ENCODE measurements at places on chromosomes 7 and 10.

GRCh38 chr7:137302081-137302480, 41.5 kb downstream of the PTN start:
- no peak for DNase-seq

GRCh38 chr10:44619521-44619920, 234.6 kb upstream of the CXCL12 start:
- DNase-seq = no peak

DNA sequence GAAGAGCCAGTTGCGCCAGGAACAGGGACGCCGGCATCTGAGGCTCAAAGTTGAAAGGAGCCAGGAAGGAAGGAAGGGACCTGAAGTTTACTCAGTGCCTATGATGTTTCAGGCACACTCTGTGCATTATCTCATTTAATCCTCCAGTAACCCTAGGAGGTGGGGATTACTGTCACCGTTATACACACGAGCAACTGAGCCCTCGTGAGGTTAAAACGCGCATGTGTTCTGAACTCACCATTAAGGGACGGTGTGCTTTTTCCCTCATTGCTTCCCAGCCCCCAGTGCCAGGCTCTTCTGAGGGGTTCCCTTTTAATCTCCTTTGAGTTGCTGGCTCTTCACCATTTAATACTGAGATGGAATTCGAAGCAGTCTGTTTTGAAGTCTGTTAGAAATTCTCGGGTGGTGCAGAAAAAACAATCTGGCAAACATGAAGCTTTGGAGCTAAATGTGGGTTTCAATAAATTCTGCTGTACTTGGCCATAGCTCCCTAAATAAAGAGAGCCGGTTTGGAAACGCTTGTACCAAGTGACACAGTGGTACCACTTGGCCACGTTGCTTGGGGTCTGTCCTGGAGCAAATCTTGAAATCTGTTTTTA, 102.2 kb downstream of the TAX1BP1 start:
- DNase-seq = no peak

DNA sequence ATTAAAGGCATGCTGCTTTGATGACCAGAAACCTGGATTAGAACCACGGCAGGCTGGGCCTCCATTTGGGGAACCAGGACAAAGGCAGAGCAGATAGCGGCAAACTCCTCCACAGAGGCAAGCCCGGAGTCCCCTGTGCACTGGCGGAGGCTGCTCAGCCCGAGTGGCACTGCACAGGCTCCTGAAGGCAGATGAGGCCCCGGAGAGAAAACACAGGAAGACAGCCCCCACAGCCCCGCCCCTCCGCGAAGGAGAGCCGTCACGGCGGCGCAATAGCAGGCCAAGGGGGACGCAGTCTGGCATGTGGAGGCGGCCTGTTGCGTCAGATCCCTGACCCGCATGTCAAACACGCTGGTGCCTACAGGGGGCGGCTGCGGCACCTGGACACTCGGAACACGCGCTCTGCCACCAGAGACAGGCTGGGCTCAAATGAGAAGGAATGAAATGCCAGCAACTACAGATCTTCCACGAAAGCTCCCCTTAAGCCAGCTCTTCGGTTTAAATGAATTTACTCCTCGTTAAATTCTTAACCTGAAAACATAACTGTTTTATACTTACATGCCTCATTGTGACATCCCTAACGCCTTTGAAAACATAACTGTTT, 128.5 kb downstream of the MAD1L1 start:
- peak; percentile 31 for DNase-seq

- DNase-seq = no peak
Measured at GRCh38 chr7:91149341-91150246, 114.6 kb upstream of the FZD1 start.

DNA sequence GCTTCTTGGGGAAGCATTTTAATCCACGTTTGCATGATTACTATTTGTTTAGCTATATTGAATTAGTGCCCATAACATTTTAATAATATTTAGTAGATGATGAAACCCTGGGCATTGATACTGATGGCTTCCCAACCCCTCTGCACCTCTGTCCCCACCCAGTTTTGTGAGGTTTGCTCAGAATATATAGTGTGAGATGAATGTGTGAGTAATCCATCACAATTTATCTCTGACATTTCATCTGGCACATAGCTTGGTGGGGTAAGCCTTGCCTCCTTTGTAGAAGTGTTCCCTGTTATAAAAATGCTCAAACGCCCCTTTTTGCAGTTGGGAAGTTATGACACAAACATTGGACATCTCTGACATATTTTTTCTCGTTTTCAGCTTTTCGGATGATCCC, 104.2 kb downstream of the WNT2 start:
- DNase-seq = no peak

DNA sequence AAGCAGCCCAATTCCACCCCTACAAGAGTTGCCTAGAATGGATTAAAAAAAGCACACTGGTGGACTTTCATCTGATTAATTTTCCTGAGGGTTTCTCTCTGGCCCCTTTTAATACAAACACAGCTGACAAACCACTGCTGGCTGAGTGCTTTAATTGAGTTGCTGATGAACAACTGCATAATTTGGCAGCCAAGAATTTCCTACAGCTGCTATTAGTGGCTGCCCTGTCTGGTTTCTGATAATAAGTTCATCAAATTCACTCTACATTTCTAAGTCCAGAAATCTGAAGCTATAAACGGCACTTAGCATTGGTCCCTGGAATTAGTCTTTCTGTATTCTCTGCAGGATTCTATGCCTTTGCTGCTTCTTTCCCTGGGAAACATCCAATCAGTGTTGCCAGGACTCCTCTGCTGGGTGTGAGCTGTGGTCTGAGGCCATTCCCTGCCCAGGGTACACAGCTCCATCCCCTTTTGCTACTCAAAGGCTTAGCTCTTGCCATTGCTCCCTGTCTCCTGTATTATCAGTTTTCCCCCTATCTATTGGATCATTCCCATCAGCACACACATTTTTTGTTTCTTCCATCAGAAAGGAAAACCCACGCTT, 110.6 kb downstream of the LSM5 start:
- DNase-seq = no peak

GRCh38 chr7:28272461-28272877, 91.9 kb upstream of the JAZF1 start:
- peak; percentile 10 for DNase-seq

DNA sequence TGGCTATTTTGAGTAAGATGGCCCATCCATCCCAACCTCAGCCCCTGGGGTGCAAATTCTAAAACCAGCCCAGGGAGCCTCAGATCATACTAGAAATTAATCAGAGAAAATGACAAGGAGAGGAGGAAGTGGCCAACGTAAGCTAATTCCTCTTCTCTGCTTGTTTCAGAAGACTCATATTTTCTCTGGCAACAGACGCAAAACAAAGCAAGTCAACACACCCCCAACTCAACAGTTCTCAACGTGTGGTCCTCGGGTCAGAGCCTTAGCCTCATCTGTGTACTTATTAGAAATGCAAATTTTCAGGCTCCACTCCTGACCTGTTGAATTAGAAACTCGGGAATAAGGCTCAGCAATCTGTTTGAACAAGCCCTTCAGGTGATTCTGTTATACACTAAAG, 413.9 kb upstream of the AUTS2 start:
- DNase-seq = no peak

GRCh38 chr7:157139810-157140510, 1.2 kb downstream of the UBE3C start:
- no peak for DNase-seq

DNA sequence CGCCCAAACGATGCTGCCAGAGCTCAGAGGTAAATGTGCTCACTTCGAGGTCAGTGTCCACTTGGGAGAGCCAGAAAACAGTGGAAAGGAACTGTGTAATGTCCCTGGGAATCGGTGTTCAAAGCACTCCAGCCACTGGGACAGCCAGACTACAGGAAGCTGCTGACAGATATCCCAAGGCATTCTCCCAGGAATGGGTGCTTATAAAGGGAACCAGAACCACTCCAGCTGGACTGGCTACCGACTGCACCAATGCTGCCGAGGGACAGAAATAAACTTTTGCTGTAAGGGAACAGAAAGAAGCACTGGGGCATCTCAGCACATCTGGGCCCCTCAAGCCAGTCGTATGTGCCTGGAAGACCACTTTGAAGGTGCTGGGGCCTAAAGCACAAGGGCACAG, 76.7 kb downstream of the ATXN7L1 start:
- DNase-seq = no peak

- DNase-seq = no peak
Measured at GRCh38 chr10:105834261-105835059, 1193.4 kb downstream of the SORCS3 start.

- peak; percentile 52 for DNase-seq
Measured at GRCh38 chr7:121000081-121000983, 11.8 kb downstream of the CPED1 start.

DNA sequence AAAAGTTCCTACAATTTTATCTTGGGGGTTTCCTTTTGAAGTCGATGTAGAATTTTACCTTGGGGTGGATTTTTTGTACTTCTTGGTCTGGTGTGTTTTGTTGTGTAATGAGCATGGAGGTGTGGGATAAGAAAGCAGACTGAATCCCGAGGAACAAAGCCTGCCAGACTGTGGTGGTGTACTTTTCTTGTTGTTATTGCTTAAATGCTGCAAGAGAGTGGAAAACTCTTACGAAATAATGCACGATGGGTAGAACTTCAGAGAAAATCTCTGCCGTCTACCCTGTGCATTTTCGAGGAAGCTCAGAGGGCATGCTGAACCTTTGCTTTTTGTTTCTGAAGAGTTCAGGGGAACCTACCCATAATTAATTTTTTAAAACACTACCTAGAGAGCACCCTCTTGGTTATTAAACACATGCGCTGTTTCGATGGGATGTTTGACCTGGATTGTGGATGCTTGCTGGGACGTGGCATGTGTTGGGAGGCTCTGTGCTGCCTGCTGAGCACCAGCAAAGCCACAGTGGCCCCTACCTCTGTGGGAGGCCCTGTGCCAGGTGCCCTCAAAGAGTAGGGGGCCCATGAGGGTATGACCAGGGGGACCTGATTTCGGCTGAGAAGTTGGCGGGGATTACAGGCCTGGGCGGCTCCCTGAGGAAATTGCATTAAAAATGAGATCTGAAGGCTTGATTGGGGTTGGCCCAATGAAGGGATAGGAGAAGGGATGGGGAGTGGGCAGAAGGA, 94.1 kb downstream of the TCF7L2 start:
- DNase-seq = no peak

GRCh38 chr7:13794581-13794980, 194.9 kb downstream of the ETV1 start:
- DNase-seq = no peak

DNA sequence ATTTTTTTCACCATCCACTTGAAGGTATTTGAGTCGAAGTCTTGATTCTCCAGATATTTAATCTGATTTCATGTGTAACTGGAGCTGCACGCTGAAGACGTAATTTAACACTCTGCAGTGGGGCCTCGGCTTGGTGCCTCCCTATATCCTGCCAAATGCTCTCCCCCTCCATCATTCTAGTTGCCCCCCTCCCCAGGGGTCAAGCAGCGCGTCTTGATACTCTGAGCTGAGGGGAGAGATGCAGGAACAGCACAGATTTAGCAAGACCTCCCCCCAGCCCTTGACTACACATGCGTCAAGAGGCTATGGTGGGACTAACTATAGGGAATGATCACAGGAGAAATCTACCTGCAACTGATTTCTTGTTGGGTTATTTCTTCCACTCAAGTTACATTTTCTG, 85.8 kb downstream of the PRPF18 start:
- no peak for DNase-seq
